Activated naive CD8-positive, alpha-beta T cell treated with anti-CD3 and anti-CD28 coated beads for 36 hours (primary cell): ENCODE measurements at places on chromosomes 16 and 17. TPM values are rescaled to one million over a fixed set of nuclear protein-coding genes. Genes with fewer than 3 reads are reported as not detected.

Gene CCL23
- not detected for total RNA-seq

Gene ODAD4
- 0.84 TPM for total RNA-seq

Gene CCL2
- not detected for total RNA-seq

Gene NUDT16L1
- 26.5 TPM for total RNA-seq

Gene NLRC3
- 12.5 TPM for total RNA-seq

Gene KCTD13
- total RNA-seq = 27.2 TPM

Gene KRTAP4-5
- not detected for total RNA-seq

GRCh38 chr17:49571283-49571682, 4.4 kb upstream of the NXPH3 start:
- no peak for DNase-seq

- no peak for DNase-seq
Observed at GRCh38 chr17:36827081-36827480, 110.2 kb upstream of the LHX1 start.

- DNase-seq = no peak
Observed at GRCh38 chr16:80807906-80808305, 3.5 kb upstream of the CDYL2 start.

DNA sequence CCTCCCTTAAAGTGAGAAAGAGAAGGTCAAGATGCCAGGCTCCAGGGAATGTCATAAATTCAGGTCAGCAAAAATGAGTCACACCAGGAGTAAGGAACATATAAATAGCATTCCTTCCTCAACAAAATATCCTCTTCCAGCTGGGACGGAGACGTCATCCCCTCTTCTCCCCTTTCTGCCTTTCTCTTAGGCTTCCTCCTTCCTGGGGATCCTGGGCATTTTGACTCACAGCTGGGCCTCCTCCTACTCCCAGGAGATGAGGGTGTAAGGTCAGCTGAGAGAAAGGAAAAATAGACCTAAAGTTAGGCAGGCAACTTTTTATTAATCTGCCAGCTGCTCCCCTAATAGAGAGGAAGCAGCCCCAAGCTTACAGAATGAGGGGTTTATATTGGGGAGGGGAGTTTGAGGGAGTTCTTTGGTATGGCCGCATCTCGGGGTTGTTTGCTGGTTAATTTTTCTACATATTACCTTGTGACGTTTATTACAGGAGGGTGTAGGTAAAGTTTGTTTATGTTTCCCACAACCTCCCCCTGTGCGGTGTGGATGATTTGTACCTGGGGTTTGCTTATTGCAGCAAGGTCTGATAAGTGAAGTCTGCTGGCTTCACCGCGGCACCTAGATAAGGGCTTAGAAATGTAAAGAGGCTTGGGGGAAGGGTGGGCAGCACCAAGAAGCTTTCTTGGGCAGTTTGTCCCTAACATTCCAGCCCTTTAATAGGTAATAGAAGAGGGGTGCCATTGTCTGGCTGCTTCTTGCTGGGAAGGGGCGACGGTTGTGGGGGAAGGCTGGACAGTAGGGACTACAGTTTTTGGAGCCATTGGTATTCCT, 7.1 kb upstream of the ZNF747 start:
- DNase-seq = no peak

DNA sequence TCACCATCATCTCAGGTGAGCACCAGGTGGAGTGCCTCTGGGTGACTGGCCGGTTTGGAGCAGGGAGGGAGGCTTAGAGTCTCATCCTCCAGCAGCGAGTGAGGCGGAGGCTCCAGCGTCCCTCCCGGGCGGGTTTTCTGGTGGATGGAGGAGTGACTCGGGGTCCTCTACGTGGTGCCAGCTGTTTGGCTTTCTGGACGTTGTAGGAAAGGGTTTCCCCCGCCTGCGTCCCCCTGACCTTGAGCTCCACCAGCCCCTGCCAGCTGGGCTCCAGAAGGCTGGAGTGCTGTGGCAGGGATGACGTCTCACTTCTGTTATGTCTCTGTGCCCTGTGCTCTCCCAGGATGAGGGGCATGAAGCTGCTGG, 522 bp downstream of the DNASE1 start:
- DNase-seq = no peak

DNA sequence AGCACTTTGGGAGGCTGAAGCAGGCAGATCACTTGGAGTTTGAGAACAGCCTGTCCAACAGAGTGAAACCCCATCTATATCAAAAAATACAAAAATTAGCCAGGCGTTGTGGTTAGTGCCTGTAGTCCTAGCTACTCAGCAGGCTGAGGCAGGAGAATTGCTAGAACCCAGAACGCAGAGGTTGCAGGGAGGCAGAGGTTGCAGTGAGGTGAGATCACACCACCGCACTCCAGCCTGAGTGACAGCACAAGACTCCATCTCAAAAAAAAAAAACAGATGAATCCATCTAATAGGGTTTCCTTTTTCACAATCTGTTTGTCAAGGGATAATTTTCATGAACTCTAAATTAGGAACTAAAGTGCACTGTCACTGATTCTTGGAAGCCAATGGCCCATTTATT, 99.0 kb downstream of the PARN start:
- DNase-seq = no peak

GRCh38 chr16:50384500-50385135, 15.8 kb upstream of the BRD7 start:
- no peak for DNase-seq
